ENCODE measurements at places on chromosomes 3 and 15. TPM values are rescaled to one million over a fixed set of nuclear protein-coding genes. Genes with fewer than 3 reads are reported as not detected.

Gene EIF4A2
- 564 TPM for total RNA-seq

Gene SGO1
- total RNA-seq = 0.57 TPM

Gene CILP
- total RNA-seq = 0.28 TPM

Gene EPHB3
- 7.0 TPM for total RNA-seq

Gene RTP3
- not detected for total RNA-seq

Gene FEZF2
- total RNA-seq = not detected

Gene DNASE1L3
- 0.18 TPM for total RNA-seq

Gene NISCH
- 76.9 TPM for total RNA-seq

Gene MRPS25
- 9.7 TPM for total RNA-seq

Gene FOXB1
- not detected for total RNA-seq

Gene ACTRT3
- 3.7 TPM for total RNA-seq

Gene CCR3
- total RNA-seq = not detected

Gene CMTM7
- 3.4 TPM for total RNA-seq

Gene IL17RC
- total RNA-seq = 24.7 TPM

Gene SNURF
- total RNA-seq = 51.8 TPM

Gene IGF2BP2
- total RNA-seq = 28.8 TPM

Gene APBA2
- 5.2 TPM for total RNA-seq

Gene LRRC49
- total RNA-seq = 12.9 TPM

Gene MTFMT
- total RNA-seq = 17.4 TPM

Gene FGF12
- total RNA-seq = 0.09 TPM

Gene SPCS1
- 43.4 TPM for total RNA-seq

Gene ST3GAL6
- total RNA-seq = 4.8 TPM

Gene ROPN1B
- not detected for total RNA-seq

Gene CCR9
- not detected for total RNA-seq

Gene ABI3BP
- 1.3 TPM for total RNA-seq

Gene CSPG5
- 0.18 TPM for total RNA-seq

Gene KPNA4
- 17.4 TPM for total RNA-seq

Gene FMN1
- 1.0 TPM for total RNA-seq

Gene SPATA12
- total RNA-seq = not detected

Gene LRTM1
- total RNA-seq = not detected

Gene ANKDD1A
- 3.3 TPM for total RNA-seq

Gene GPR171
- total RNA-seq = not detected

All from smooth muscle cell of bladder (primary cell).